Muscle of arm (tissue), 14 donors: ENCODE measurements at places on chromosomes 12 and 14.
A peak's percentile ranks its signal among the peaks of the same experiment; 100 is the strongest.

GRCh38 chr14:68111097-68111852 is 291.7 kb downstream of the RAD51B start:
- DNase-seq = no peak

DNA sequence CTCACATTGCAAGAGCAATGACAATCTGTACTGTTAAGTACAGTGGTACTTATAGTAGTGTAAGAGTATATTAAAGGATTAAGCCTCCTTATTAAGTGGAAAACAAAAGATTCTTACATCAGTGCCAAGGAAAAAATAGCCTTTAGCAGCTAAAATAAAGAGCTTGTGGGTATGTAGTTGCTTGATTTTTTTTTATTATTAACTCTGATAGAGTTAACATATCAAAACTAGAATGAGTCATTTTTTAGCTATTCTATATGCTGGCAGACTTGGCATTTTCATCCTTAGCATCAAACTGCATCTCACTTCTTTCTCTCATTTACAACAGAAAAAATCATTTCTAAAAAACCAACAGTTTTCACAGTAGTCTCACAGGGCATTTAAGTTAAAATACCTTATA is 86.5 kb downstream of the ATP2B1 start:
- no peak for DNase-seq

DNA sequence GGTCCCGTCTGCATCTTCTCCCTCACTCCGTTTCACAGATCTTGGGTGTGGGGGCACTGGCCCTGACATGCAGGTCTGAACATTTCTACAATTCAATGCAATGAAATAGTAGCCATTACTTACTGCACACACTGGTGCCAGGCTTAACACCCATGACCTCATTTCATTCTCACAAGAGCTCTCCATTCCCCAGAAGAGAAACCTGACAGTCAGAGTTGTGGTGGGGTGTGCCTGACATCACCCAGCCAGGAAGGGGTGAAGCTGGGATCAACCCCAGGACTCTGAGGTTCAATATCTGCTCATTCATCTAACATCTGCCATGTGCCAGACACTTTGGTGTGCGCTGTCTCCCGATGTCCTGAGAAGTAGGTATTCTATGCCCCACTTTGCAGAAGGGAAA is 34.7 kb downstream of the MVK start:
- no peak for DNase-seq

- DNase-seq = no peak
Measured at GRCh38 chr12:47808574-47809365, 10.9 kb downstream of the HDAC7 start.

GRCh38 chr12:110591451-110592051 is 8.4 kb upstream of the PPTC7 start:
- DNase-seq = no peak

GRCh38 chr12:53486736-53487487 is 12.3 kb downstream of the MAP3K12 start:
- DNase-seq = no peak

- no peak for DNase-seq
Measured at GRCh38 chr12:55908726-55909512, 18.8 kb downstream of the PYM1 start.

DNA sequence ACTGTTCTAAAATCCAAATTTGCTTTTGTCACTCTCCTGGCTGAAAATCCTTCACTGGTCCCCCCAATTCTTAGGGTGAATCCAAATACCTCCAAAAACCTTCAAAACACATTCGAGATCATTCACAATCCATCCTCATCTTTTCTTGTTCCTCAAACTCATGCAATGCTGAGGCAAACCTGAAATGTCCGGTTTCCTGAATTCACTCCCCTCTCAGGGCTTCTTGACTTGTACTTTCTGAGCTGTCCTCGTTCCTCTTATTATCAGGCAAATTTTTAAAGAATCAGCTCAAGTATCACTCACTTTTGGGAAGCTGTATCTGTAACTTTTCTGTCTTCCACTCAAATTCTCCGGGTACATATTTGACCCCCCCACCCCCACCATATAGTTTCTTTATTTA is 84.9 kb upstream of the DUSP6 start:
- DNase-seq = no peak

DNA sequence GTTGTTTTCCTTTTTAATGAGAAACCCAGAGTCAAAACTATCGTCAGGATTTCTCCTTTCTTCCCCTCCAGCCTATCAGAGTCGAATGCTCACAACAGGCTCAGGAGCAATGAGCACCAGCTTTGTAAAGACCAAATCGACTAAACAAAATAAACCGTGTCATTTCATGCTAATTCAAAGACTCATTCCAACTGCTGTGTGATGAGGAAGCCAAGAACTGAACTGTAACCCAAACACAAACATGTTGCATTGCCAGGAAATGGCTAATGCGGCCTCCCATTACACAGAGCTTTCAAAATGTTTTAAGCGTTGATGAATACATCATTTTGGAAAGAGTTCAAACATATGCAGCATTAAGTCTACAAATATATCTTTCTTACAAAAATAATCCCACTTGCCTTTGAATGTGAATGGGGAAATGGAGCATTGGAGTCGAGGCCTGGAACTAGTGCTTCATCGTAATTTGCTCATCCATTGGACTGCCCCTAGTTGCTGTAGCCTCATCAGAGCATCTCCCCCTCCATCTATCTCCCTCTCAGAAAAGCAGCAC is 349.5 kb downstream of the GXYLT1 start:
- peak; percentile 27 for DNase-seq

DNA sequence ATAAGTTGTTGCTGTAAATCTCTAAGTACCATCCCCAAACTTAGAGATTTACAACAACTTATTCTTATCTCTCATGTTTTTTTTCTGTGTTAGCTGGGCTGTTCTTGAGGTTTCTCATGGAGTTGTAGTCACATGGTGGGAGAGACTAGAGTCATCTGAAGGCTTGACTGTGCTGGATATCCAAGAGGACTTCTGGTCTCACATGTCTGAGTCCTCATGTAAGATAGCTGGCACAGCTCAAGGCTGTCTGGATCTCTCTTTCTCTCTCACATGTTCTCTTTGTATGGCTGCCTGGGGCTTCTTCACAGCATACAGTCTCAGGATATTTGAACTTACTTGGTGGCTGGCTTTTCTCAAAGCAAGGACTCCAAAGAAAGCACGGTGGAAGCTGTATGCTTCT is 63.8 kb downstream of the DACT1 start:
- DNase-seq = no peak

DNA sequence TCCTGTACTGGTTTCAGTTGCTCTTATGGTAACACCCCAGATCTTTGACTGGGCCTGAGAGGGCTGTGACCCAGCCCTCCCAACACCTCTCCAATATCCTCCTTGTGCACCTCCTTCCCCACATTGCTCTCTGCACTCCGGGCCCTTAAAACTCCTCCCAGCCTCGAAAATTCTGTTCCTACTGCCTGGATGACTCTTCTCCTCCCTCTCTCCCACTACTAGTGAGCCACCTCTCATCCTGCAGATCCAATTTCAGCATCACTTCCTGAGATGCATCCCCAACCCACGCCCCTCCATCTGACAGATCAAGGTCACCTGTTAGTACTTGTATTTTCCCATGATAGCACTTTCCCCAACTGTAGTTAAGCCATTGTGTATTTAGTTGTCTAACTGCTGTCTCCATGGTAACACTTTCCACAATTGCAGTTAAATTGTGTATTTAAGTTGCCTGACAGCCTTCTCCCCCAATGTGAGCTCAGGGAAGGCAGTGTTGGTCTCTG is 11.5 kb upstream of the NT5DC3 start:
- no peak for DNase-seq

DNA sequence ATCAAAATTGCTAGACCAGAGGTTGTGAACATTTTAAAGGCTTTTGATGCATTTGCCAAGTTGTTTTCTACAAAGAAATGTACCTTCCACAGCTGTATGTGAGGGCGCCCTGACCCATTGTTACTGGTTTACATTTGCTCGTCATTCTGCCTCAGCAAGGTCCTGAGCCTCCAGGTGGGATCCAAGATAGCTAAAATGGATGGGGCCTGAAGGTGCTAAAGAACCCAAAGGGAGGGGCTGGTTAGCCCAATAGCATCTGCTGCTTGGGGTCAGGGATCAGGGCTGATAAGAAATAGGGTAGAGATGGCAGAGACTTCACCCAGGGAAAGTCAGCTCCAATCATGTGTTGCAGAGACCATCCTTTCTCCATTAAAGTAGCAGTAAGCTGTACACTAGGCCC is 43.1 kb downstream of the GALNT16 start:
- DNase-seq = no peak

DNA sequence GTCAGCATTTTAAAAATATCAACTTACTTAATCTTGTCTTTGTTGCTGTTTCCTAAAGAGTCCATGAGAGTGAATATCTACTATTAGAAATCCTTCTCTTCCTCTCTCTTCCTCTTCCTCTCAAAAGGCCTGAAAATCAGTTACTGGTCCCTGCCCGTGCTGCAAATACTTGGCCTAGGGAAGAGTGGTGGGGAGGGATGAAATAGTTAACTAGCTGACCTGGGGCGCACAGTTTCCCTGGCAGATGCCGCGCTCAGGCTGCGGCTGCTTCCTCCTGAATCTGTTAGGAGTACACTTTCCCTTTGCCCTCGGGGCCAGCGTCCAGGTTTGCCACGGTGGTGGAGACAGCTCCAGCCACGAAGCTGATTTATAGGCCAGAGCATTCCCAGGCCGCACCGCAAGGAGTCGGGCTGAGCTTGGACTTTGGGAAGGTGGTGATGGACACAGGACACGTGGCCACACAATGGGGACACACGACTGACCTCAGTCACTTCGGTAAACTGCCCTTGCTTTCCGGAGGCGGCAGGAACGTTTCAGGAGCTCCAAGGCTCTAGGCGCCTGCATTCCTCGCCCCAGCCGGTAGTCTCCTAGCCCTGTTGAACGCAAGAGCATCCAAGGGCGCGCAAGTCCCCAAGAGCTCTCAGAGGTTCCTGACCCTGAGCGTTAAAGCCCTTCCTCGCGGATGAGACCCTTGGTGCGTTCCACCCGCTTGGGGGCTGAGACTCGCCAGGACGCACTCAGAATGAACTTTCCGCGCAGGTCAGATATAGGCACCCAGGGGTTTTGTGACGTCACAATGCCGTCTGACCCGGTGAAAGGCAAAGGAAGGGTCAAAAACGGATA is 7.1 kb upstream of the ASCL1 start:
- DNase-seq = no peak

GRCh38 chr14:38079268-38079667 is 128.4 kb upstream of the SSTR1 start:
- DNase-seq = no peak

GRCh38 chr14:30656190-30656632 is 34.1 kb downstream of the SCFD1 start:
- peak; percentile 22 for DNase-seq

GRCh38 chr12:57868851-57869268 is 22.3 kb upstream of the CTDSP2 start:
- DNase-seq = no peak

- no peak for DNase-seq
Measured at GRCh38 chr14:65210822-65211182, 108.5 kb upstream of the MAX start.

GRCh38 chr12:111227476-111228420 is 141.1 kb downstream of the PHETA1 start:
- DNase-seq = no peak

DNA sequence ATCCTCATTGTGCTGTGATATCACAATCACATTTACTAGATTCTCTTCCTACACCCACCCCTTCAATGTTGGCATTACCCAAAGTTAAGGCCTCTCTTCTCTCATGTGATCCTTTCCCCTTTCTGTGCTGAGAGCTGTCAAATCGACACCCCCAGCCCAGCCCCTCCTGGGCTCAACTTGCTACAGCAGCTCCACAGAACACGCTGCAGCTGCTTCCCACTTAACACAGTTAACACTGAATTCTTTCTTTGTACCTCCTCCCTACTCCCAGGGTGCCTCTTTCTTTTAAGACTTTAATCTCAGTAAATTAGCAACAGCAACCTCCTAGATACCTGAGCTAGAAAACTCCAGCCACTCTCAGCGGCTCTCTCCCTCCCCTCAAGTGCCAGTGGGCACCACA is 17.8 kb downstream of the SPTB start:
- no peak for DNase-seq

DNA sequence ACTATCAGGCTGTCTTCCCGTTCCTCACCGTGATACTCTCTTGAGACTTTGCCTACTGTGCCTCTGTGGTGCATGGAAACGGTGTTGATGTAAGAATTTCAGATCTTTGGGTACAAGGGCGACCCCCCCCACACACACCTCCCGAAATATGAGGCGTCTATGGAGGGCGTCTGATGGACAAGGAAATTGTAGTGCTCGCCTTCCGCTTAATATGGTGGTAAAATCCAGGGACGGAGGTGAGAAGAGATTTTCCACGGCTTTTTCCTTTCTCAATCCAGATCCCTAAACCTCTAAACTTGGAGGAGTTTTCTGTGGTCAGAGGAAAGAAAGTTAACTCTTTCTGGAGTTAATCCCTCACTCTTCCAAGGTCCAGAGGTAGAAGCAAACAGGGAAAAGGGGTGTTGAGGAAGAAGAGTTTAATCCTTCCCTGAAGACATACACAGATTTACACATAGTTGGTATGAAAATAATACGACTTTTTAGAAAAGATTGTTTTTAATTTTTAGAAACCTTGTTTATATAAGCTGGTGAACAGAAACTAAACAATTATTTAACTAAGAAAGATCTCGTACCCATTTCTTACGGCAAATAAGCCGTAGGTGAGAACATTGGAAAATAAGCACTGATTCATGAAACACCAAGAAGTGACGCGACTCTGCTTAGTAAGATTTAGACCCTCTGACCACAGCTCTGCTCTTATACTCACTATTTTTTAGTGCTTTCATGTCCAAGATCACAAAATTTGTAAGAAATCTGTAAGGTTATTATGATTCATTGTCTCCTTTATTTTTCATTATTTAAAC is 23.1 kb upstream of the RNASE12 start:
- DNase-seq = no peak
